ENCODE measurements at places on chromosomes 4 and X.

DNA sequence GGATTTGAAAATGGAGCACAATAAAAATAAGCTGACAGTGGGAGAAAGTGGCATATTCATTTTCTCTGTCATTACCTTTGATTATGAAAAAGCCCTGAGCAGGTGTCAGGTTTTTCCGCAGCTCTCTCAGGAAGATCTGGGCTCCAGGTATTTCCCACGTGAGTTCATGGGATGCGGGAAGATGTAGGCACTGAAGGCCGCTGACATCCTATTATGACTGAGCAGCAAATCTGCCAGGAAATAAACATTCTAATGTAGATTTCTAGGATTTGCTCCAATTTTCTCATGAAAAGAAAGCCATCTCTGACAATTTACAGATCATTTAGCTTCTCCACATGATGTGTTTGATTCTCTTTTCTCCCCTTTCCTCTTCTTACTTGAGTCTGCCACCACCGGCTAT, 160.7 kb downstream of the KIT start:
- no peak for DNase-seq

DNA sequence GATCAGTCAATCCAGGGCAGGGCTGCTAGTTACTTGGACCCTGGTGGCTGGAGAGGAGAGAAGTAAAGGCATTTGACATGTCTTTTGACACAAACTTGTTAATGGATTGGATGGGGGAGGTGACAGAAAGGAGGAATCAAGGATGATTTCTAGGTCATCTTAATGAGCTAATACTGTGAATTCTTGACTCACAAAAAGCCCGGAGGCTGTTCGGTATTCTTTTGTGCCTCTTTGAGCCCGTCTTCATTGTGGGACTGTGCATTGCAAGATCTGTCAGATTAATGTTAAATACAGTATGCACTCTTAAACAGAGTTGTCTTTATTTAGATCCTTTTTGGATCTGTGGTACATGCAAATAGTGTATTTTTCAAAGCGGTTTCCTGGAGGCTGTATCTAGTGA, 25.1 kb downstream of the POLA1 start:
- DNase-seq, result no peak

DNA sequence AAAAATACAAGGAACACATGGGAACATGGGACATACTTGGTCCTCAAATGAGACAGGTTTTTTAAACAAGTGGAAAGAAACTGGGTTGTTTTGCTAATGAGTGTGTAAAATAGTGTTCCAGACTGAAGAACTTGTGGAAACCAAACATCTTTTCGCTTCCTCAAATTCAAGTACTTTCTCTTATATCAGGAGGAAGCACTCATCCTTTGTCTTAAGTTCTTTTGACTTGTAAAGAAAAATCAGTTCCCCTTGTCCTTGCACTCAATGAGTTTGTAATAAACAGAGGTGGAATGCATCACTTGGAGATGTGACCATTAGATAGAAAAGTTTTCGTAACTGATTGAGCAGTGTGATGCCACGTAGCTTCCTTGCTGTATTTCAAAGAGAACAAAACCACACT, 101.1 kb downstream of the PHOX2B start:
- no peak for DNase-seq

DNA sequence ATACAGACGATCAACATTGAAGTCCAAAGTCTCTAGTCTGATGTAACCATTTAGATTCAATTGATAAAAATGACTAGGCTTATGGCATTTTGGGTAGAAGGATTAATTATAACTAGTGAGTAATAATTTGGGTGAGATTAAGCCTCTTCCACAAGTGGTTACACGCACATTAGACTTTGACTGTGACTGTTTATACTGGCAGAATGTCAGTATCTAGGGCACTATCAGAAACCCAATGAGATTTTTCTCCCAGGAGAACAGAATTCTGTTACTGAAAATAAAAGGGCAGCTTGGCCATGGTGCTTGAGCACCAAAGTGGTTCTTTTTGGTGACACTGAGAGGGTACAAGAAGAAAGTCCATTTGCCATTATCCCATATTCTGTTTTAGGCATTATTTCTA, 3.3 kb downstream of the PLS3 start:
- peak; percentile 20 for DNase-seq

GRCh38 chr4:180280726-180281297, 1962.4 kb upstream of the TENM3 start:
- DNase-seq, result peak; percentile 26

GRCh38 chrX:150476164-150476699, 92.2 kb upstream of the MTM1 start:
- peak; percentile 44 for DNase-seq

DNA sequence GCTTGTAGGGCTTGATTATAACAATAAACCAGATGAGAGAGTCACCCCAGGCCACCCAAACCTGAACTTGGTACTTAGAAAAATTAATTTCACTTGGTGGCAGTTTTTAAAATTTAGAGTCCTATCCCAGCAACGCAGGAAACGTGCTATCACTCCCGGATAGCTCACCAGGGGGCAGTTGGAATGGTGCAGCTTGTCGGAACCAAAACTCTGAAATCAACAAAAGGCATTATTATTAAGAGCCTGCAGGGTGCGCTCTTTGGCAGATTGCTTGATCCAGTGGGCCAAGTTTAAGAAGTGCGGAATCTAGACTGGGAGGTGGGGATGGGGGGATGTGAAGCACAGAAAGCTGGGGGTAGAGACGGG, 2.4 kb downstream of the FRAS1 start:
- peak; percentile 85 for DNase-seq

DNA sequence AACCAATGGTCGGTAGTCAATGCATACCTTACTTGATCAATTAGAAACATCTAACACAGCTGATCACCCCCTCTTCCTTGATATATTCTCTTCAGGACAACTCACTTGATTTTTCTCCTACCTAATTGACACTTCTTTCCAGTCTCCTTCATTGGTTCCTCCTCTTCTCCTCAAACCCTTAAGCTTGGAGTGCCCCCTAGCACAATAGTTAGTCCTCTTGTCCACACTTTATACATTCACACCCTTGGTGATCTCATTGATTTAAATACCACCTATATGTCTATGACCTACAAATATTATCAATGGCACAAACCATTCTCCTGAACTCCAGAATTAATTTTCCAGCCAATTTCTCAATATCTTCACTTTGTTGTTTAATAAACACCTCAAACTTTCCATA, 724.0 kb downstream of the ADGRL3 start:
- no peak for DNase-seq

DNA sequence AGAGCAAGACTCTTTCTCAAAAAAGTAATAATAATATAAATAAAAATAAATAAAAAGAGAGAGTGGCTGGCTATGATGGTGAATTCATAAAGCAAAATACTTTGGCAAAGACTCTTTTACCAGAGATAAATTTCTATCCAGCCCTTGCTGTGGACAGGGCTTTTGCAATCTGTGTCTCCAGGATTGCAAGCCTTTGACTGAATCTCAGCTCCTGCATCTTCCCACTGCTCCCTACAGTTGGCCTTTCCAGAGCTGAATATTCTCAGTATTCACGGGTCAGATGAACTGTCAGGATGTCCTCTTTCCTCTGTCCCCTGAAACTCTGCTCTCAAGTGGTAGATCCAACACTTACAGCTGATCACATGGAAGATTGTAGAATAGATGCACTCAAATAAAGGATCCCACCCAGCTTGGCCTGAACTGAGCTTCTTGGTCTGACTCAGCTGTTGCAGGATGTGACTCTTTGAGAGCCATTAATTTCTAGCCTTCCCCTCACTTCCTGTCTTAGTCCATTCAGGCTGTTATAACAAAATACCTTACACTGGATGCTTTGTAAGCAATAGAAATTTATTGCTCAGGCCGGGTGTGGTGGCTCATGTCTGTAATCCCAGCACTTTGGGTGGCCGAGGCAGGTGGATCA, 123.4 kb upstream of the GUCY1A1 start:
- peak; percentile 24 for DNase-seq

- DNase-seq, result no peak
Observed at GRCh38 chrX:13752646-13753045, 18.1 kb downstream of the OFD1 start.

DNA sequence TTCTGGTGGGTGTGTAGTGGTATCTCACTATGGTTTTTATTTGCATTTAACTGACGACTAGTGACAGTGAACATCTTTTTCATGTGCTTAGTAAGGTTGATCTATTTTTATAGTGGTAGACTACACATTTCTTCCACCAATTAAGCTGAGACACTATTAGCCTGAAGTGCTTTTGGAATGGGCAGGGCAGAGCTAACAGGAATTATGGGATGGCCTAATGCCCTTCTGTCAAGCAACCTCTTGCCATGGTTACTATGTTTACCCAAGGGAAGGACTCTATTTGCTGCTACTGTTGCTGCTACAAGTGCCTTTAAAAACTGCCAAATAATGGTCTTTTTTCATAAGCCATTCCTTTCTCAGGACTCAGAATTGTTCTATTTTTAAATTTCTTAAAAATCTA, 676.7 kb upstream of the ACTRT1 start:
- no peak for DNase-seq

GRCh38 chr4:181674315-181674875, 568.8 kb upstream of the TENM3 start:
- DNase-seq, result peak; percentile 76

- no peak for DNase-seq
Observed at GRCh38 chr4:162838671-162839070, 328.0 kb downstream of the NAF1 start.

DNA sequence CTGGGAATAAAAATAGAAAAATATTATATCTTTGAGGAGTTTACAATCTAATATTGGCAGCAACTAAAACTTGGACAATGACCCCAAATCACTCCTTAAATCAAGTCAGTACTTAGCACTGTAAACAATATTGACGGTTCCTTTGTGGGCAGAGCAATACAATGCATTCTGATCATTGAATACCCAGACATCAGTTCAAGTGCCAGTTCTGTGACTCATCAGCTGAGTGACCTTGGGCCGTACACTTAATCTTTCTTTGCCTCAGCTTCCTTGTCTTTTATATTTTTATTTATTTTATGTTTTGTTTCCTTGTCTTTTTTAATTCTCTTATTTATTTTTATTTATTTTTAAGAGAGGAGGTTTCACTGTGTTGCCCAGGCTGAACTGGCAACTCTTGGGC, 112.2 kb upstream of the ANXA3 start:
- DNase-seq, result no peak

- DNase-seq, result no peak
Observed at GRCh38 chrX:132520213-132520612, 31.4 kb upstream of the MBNL3 start.

GRCh38 chr4:124417371-124417770, 295.2 kb downstream of the ANKRD50 start:
- DNase-seq, result peak; percentile 46

DNA sequence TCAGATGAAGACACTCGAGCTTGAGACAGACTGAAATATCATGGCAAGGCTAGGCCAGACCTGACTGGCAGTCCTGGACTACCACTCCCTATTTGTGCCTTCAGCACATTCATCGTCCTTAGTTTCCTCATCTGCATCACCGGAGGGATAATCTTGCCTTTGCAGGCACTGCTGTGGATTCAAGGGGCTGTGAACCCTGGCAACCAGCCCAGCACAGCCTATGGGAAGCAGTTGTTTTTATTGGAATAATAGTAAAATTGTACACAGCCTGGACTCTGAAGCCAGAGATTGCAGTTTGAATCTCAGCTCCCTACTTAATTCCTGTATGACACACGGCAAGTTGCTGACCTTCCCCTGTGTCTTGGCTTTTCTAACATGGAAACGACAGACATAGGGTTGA, 161.0 kb downstream of the NSUN7 start:
- no peak for DNase-seq

GRCh38 chrX:154294791-154295574, at the start of gene TEX28:
TEX28 (minus strand) TSS chrX:154295124; CDS start chrX:154292117, 3,007 bp downstream.
- no peak for DNase-seq

DNA sequence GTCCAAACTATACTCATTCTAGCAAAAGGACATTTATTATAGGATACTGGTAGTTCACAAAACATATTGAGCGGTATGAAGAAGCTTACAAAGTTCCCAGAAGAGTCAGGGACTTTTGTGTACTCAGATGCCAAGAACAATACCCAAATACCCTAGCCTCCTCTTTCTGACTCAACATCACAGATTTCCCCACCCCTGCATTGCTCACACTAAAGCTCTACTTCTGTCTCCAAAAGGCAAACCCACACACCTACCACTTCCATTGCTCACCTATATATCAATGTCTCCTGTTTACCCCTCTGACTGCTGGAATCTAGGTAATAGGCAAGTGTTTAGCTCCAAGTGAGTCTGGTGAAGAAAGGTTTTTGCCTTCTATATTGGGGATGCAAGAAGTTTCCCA, 100.7 kb upstream of the HCCS start:
- DNase-seq, result no peak

GRCh38 chr4:42296196-42296595, 101.1 kb upstream of the SHISA3 start:
- no peak for DNase-seq

DNA sequence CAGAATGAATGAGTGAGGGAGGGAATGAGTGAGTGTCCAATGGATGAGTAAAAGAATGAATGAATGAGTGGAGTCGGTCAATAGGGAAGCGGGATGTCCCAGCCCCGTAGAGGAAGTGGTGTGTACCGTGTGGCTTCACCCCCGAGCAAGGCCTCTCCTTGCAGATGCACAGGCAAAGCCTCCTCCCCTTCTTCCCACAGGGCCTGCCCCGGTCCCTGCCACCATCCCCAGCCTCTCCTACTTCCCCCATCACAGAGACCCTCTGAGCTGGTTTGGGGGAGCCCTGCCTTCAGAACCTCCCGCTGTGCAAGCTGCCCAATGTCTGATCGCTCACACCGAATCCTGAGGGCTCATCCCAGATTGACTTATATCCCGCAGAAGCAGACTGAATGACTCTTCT, 13.6 kb downstream of the HTRA3 start:
- no peak for DNase-seq

GRCh38 chr4:64192731-64193412, 216.4 kb downstream of the TECRL start:
- DNase-seq, result no peak

- peak; percentile 47 for DNase-seq
Observed at GRCh38 chr4:78512357-78512920, 39.1 kb upstream of the ANXA3 start.

DNA sequence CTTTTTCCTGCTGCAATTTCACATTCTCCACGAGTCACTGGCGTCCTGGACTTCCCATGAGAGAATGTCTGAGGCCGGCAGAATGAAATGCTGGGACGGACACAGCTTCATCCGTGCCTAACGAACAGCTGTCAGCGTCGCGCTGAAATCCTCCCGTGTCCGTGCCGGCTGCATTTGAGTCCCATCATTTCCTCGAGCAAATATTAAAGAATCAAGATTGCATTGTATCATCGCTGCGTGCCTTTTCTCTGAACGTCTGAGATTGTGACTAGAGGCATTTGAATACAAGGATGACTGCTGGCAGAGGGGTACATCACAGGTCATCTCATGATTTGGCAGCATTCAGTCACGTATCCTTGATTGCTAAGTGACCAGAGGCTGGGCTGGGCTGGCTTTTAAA, 279.9 kb downstream of the ASMT start:
- DNase-seq, result no peak

All from adipocyte (in vitro differentiated cells).